ENCODE measurements at places on chromosomes 3 and 15. TPM values are rescaled to one million over a fixed set of nuclear protein-coding genes. Genes with fewer than 3 reads are reported as not detected.
A peak's percentile ranks its signal among the peaks of the same experiment; 100 is the strongest.

DNA sequence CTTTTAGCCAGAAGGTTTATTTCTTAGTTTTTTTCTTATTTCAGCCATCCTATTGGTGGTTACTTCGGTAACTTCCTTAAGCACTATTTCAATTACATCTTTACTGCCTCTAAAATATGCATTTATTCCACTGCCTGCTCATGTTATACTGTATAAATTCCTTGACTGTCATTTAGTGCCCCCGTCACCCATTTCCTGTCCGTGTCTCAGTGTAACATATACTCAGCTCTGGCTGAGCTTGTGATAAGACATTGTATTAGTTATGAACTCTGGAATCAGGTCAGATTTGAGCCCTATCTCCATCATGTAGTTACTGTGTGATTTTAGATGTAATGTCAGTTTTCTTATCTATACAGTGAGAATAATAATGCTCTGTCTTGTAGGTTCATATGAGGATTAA, 24.2 kb downstream of the PIAS1 start:
- DNase-seq = no peak

DNA sequence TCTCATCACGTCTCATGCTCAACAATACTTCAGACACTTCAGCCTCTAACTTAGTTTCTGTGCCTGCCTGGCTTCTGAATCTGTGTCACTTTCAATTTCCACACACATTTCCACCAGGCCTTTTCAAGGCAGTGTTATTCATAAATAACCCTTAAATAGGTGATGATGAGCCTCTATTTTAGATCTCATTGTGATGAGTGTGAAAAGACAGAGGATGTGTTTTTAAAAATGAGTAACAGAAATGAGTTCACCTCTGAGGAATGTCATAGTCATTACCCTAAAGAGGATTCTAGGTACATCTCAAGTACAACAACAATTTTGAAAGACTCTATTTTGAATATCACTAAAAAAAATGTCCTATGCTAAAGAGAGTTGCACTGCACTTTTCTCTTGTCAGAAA, 64.6 kb downstream of the STAC start:
- peak; percentile 61 for DNase-seq

DNA sequence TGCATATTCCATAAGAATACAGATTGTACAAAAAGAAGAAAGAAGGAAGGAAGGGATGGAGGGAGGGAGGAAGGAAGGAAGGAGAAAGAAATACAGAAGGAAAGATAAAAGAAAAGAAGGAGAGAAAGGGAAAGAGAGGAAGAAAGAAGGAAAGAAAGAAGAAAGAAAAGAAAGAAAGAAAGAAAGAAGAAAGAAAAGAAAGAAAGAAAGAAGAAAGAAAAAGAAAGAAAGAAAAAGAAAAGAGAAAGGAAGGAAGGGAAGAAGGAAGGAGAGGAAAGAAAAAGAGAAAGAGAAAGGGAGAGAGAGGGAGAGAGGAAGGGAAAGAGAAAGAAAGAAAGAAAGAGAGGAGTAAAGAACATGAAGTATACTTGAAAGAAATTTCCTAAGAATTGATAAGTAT, 577.9 kb upstream of the ALCAM start:
- DNase-seq = no peak

DUOX2 gene
- not detected for total RNA-seq

DNA sequence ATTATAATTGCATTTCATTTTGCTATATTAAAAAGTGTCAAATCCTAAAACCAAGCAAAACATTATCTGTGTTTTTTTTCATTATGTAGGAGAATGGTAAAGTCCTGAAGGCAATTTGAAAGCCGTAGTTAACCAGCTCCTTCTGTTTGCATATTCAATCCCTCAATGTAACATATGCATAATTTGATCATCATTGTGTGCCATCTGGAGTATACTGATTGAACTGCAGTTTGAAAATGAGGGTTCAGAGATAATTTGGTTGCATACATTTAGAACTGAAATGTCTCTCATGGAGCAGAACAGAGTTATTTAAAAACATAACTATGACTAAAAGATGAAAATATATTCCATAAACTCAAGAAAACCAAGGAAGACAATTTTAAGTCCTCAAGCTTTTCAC, 518.6 kb downstream of the GBE1 start:
- peak; percentile 1 for DNase-seq

DNA sequence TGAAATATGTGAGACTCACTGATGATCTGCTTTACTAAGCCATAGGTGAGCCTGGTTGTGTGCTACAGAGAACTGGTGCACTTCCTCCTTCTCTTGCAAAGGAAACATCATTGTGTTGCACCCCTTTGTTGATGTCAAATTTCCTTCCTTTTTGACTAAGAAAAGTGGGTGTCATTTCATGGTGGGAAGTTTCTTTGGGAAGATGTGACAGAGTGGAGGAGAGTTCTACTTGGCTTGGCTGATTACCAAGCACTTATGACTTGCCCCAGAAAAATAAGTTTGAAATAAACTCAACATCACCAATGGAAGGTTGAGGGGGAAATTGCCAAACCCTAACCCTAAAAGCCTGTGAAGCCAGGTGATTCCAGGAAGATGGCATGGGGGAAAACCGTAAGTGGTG, 53.5 kb upstream of the KIF23 start:
- DNase-seq = no peak

GRCh38 chr3:89411201-89411600, 303.8 kb downstream of the EPHA3 start:
- DNase-seq = no peak

- DNase-seq = no peak
These were observed 153.3 kb downstream of the ECT2 start for GRCh38 chr3:172903642-172904320.

DNA sequence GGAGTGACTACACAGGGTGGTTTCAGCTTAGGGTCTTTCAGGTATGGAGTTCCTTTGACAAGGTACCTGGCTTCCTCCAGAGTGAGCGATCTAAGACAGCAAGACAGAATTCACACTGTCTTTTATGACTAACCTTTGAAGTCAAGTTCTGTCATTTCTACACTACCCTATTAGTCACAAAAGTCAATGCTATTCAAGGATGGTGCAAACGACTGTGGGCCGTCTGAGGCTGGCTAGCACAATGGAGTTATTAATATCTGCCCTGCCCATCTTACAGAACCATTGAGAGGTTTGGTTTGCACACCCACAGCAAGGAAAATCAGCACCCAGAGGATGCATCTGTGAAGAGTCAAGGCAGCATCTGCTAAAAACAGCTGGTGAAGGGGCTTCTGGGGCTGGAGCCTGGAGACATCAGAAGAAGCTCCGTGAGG, 62.9 kb upstream of the XCR1 start:
- DNase-seq = no peak

GRCh38 chr3:68017069-68017468, 362.7 kb upstream of the SUCLG2 start:
- no peak for DNase-seq

C3orf38 gene
- 29.9 TPM for total RNA-seq

CLEC3B gene
- total RNA-seq = 0.40 TPM

PTPRG gene
- 26.2 TPM for total RNA-seq

DNA sequence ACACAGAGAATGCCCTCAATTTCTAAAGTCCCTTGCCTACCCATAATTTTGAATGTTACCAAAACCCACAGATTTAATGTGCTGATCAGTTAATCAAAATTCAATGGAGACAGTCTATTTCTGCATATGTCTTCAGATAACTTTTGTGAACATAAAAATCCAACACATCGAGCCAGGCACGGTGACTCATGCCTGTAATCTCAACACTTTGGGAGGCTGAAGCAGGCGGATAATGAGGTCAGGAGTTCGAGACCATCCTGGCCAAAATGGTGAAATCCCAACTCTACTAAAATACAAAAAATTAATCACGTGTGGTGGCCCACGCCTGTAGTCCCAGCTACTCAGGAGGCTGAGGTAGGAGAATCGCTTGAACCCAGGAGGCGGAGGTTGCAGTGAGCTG, 49.3 kb downstream of the PEAK1 start:
- no peak for DNase-seq

GRCh38 chr3:15367059-15367458, 34.7 kb upstream of the SH3BP5 start:
- DNase-seq = peak; percentile 35

PATL2 gene
- total RNA-seq = 0.57 TPM

- DNase-seq = no peak
These were observed 97.3 kb downstream of the IQSEC1 start for GRCh38 chr3:12975748-12976522.

TMCO5A gene
- total RNA-seq = not detected

DNA sequence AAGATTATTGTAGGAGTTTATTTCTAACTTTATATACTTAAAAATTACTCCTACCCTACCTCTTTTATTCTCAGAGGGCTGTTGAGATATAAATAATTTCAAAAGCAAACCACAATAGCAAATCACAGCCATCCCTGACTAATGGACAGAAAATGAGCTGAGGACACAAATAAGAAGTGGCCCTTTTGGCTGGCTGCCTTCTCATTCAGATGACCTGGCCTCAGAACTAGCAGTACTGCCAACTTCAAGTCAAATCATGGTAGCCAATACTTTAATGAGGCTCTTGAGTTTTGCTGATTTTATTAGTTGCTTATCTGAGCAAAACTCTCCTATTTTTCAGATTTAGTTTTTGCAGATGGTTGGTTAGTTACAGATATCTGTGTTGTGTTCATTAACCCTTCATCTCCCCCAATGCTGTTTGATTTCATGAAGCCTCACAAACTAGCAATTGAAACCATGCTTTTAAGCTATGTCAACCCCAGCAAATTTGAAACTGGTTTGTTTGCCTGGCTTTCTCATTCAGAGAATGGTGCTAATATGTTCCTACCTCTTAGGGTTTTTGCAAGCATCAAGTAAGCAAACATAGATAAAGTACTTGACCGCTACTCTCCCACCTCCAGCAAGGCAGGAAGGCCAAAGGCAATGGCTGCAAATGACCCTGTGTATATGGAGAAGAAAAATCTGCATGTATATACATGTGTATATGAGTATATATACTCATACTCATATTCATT, 73.4 kb upstream of the HACD2 start:
- peak; percentile 73 for DNase-seq

GRCh38 chr3:155859859-155860258, 5.6 kb upstream of the SLC33A1 start:
- peak; percentile 32 for DNase-seq

DNA sequence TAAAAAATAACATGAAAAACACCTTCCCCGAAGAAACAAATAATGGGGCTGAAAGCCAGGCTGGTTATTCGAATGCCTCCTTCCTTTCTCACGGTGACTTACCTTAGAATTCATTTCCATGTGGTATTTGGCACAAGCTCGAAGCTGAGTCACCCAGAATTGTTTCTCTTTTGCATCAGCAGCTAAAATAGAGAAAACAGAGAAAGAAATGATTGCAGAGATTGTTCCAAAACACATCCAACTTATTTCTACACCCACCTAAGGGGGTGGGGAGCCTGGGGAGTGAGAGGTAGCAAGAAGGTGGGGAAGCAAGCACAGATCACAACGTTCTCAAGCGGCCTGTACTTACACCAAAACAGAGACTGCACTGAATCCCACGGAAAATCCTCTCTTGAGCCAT, 104.7 kb downstream of the OSBPL10 start:
- DNase-seq = peak; percentile 48

GRCh38 chr3:170814822-170815221, 55.2 kb downstream of the RPL22L1 start:
- no peak for DNase-seq

- no peak for DNase-seq
These were observed 8.0 kb downstream of the EOMES start for GRCh38 chr3:27714146-27714526.

DNA sequence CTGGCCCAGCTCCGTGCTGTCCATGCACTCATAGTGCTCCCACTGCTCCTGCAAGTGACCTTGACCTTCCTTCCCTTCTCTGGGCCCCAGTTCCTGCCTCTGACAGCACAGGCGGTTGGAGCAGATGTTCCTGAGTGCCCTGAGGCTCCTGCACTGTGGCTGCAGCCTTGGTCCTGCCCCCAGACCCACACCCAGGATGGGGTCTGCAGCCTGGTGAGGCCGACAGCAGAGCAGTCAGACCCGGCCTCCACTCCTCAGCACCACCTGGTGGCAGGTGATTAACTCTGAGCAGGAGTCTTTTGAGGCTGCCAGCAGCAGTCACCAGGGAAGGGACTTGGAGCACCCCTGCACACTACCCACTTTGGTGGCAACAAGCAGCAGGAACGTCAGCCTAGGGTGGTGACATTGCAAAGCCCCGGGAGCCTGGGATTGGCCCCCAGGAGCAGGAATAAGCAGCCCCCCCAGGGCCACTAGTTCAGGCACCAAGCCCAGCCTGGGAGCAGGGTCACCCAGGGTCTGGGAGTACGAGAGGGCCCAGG, 64.6 kb downstream of the CYP11A1 start:
- DNase-seq = no peak

RFTN1 gene
- 58.2 TPM for total RNA-seq

- no peak for DNase-seq
These were observed 39.4 kb downstream of the AMOTL2 start for GRCh38 chr3:134334901-134335280.

- DNase-seq = no peak
These were observed 580 bp upstream of the RUBCN start for GRCh38 chr3:197737319-197737649.

DNA sequence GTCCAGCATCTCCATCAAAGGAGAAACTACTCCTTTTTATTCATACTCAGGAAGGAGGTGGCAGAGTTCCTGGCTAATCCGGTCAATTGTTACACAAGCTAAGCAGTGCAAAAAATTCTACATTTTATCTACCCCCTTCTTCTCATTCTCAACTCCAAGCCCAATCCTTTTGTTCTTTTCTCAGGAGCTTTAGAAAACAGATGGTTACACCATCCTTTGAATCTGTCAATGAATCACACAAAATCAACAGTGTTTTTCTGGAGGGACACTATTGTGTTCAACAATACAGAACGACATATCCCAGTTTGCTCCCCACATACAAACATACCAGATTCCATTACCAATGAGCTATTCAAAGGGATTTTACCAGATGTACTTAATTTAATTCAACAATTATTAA, 362.1 kb downstream of the MAGI1 start:
- no peak for DNase-seq

GRCh38 chr3:183857863-183858262, 26.8 kb downstream of the PARL start:
- DNase-seq = peak; percentile 12

GRCh38 chr3:151199554-151200438, 3.2 kb downstream of the GPR171 start:
- DNase-seq = no peak

GRCh38 chr3:123759871-123760270, 124.3 kb downstream of the MYLK start:
- DNase-seq = no peak

GRCh38 chr3:111924283-111924682, 54.5 kb upstream of the ABHD10 start:
- peak; percentile 99 for DNase-seq

DNA sequence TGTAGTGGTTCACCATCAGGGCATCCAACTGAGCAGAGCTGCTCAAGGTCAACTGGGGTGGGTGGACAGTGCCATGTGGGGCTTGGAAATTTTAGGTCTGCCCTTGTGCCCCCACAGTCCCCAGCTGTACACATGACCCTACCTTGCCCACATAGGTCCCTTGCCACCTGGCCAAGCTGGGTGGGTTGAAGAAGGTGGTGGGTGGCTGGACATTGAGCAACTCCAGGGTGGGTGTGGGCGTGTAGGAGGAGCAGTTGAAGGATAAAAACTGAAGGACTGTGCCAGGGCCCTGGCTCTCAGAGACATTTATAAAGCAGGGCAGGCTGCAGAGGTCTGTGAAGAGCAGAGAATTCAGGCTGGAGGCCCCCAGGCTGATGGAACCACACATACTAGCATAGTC, 568 bp downstream of the CDHR4 start:
- no peak for DNase-seq

- no peak for DNase-seq
These were observed 477.6 kb upstream of the KCNMB2 start for GRCh38 chr3:178058629-178059028.
